GM06990 (cell line): ENCODE measurements at places on chromosomes 7 and 10.

GRCh38 chr7:55073976-55074528 is 55.2 kb downstream of the EGFR start:
- DNase-seq = peak; percentile 78

DNA sequence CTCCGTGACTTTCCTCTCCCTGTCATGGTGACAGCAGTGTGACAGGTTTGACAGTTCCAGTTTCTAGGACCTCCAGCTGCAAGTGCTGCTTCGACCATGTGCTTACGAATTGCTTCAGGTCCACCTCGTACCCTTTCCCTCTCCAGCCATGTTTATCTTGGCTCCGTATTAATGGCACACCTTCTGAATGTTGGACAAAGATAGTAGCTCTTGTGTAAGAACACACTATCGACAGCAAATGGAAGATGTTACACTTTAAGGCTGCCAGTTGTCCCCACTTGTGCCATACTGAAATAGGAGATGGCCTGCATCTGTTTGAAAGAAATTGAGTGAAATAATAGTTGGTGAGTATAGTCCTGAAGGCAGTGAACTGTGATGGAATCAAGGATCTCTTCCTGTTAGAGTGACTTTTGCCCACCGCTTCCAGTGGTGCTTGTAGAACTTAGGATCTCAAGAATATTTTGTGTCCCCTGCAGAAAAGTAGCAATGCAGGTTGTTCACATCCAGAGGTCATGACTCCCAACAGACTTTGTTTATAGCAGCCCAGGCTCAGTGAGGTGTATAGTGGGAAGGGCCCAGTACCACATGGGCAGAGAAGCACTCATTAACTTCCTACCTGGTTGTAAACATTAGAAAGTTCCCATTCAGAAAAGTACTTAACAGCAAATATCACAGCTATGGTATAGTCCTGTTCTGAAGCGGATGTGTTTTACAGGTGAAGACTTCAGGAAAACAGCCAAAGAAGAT is 629.7 kb upstream of the GALNT17 start:
- no peak for DNase-seq

- no peak for DNase-seq
Observed at GRCh38 chr10:132407846-132408278, 10.9 kb downstream of the PWWP2B start.

DNA sequence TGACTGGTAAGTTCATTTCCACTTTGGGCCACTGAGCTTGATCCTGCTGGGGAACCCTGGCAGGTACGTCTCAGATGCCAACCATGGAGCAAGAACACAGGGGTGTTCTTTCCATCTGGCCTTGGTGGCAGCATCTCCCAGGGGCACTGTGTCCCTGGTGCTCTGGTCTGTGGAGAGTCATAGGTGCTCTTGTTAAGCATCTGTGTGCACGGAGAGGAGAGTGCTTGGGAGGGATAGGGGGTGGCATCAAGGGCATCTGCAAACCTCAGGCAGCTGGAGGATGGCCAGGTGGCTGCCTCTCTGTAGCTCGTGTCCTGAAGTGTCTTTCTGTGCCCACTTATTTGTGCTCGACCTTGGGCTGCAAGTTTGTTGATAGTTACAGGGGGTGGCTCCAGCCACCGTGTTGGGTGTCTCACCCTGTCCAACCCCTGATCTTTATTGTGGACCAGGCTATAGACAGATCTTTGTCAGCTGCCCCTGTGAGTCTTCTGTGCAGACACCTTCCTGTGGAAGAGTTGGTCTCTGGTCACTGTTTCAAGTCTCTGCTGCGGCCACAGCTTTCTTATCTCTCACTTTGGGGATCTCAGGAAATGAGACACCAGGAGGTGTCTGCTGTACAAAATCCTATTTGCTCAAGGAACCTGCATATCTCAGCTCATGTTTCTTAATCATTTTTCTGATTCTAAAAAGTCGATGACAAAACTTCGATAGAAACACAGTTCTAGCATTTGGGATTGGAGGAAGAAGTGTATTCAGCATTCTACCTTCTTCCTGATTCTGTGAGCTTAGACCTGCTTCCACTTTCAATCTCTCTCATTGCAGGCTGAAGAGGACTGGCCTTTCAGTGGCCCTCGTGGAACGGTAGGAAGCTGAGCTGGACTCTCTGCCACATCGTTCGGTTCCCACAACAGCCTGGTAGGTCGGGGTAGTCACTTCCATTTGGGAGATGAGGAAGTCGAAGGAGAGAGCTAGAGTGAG is 17.2 kb upstream of the GIMAP8 start:
- peak; percentile 54 for DNase-seq

GRCh38 chr7:504221-505111 is 15.2 kb downstream of the PDGFA start:
- DNase-seq = no peak

GRCh38 chr7:99485094-99485493 is 12.4 kb downstream of the ZNF789 start:
- no peak for DNase-seq

DNA sequence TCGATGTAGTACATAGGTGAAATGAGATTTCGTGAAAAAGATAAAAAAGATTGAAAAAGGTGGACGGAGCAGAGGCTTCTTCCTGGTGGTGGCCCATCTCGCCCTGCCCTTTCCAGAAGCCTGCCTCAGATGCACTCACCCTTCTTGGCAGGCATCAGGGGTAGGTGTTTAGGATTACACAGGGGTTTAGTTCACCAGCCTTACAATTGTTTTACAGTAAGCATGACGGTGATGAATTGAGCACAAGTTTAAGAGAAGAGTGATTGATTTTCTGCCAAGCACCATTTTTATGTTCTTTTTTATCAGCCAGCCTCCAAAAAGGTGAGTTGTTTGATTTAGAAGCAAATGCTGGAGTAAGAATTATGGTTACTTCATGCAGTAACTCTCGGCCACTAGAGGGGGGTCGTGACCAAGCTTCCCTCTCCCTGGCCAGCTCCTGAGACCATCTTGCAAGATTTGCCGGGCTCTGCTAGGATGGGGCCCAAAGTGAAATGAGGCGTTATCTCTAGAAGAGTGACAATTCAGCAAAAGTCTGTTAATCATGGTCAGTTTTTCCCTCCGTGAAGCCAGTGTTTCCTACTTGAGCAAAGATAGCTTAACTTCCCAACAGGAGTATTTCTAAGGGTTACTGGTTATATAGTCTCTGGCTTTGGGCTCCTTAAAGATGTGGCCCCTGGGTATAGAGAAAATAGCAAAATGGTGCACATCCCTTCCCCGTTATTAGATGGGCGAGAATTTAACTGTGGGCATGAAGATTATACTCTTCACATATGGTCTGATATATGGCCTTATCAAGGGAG is 228.8 kb downstream of the BMPER start:
- no peak for DNase-seq

DNA sequence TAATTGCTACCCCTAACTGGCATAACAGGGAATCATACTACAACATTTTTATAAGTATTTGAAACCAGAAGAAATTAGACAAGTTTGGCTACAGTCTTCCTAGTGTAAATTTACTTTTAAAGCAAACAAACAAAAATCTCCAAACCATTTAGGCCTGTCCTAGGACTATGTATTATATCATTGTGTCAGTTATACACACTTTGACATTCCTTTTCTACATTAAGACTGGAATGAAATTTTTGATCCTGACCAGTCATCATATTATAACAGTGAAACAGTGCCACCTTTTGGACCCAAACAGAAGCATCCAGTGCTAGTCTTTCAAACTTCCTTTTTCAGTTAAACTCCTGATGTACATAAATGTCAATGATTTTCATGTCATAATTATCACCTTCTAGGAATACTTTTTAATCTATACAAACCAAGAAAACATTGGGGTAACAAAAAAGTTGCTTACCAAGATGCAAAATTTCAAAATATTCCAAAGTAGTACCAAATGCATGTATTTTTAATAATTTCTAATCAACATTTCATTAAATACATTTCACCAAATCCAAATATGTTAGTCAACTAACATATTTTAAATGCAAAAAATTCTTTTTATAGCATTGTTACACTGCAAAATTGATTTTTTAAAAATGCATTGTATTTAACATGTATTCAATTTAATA is 75.7 kb downstream of the IMMP2L start:
- peak; percentile 3 for DNase-seq

- peak; percentile 33 for DNase-seq
Observed at GRCh38 chr7:112084520-112084971, 121.7 kb downstream of the DOCK4 start.

- no peak for DNase-seq
Observed at GRCh38 chr7:24701261-24702235, 55.7 kb downstream of the GSDME start.

- no peak for DNase-seq
Observed at GRCh38 chr10:43707770-43708169, 59.1 kb upstream of the ZNF32 start.

GRCh38 chr10:133487085-133487484 is 33.3 kb downstream of the SCART1 start:
- DNase-seq = no peak

GRCh38 chr7:101862280-101863220 is 45.1 kb downstream of the CUX1 start:
- no peak for DNase-seq

DNA sequence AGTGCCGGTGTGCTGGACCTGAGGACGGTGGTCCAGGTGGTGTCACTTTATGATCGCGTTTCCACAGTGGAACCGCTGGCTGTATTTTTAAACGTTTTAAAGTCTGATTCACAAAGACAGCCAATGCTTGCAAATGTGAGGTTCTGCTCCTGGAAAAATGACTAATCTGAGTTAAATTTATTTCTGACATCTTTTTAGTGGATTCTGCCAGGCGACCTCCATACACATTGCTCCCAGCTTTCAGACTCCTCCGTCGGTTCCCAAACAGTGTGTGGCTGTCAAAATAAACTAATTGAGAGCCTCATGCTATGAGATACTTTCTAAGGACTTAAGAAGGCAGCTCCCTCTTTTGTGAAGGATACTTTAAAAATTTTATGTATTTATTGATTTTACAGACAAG is 12.7 kb upstream of the TTYH3 start:
- DNase-seq = no peak

DNA sequence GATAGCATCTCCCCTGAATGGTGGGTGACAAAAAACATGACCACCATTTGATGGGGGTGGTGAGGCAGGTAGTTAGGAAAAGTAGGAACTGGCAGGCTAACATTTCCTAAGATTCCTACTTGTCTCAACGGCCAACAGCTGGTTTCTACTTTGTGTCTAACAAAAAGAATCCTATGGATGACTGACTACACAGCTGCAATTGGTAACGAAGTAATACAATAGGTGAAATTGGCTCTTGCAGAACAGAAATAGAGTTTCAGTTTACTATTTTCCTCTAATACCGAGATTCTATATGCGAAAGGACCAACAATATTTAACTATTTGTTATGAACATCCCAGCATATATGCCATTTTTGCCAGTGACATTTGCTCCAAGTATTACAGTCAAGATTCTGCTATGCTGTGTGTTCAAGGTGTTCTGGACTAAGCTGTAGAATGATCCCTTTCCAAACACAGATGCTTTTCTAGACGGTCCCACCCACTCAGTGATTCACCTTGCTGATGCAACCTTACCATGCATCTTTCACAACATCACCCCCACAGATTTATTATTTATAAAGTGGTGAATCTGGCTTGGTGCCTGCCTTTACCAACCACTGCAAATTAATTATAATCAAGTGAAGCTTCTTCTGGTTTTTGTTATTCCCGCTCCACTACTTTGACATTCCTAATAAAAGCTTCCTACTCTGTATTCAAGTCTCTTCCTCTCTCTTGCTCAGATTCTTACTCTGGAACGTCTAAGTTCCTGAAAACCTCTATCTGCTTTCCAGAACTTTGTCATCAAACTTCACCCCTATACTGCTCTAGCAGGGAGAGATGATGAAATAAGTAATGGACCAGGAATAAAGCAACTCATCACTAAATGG is 16.8 kb downstream of the BBIP1 start:
- no peak for DNase-seq

- no peak for DNase-seq
Observed at GRCh38 chr10:104989880-104990279, 348.8 kb downstream of the SORCS3 start.

DNA sequence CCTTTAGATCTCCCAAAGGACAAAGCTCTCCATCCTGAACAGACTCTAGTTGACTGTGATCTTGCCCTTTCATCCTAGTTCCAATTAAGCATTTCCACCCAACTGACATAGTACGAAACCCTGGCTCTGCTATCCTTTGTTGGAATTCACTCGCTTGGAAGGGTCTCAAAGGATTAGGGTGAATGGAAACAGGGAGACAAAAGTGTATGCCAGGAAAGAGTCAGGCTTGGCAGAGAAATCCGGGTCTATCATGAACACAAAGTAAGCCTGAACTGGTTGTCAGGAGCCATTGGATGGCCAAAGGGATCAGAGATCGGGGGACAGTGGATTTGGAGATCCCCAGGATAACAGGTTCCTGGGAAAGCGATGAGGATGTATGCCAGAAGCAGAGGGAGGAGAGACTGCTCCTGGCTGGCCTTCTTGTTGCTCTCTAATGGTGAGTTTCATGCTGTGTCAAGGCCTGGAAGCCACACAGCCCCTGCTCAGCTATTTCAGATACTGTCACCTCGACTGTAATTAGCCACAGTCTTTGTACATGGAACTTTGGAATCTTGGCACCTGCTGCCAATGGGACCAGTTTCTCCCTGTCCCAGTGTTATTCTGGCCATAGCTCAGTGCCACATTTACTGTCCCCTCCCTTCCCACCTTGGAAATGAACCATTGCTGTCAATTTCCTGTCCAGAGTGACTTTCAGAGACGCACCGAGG is 1168.7 kb upstream of the AUTS2 start:
- no peak for DNase-seq

DNA sequence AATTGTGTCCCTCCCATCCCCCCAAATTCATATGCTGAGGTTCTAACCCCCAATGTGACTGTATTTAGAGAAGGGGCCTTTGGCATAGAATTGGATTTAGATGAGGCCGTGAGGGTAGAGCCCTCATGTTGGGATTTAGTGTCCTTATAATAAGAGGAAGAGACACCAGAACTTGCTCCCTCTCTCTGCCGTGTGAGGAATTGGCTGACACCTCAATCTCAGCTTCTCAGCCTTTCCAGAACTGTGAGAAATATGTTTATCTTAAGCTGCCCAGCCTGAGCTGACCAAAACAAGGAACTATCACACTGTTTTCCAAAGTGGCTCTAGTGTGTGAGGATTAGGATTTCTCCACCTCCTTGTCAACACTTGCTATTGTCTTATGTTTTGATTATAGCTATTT is 400.0 kb upstream of the FZD8 start:
- no peak for DNase-seq

DNA sequence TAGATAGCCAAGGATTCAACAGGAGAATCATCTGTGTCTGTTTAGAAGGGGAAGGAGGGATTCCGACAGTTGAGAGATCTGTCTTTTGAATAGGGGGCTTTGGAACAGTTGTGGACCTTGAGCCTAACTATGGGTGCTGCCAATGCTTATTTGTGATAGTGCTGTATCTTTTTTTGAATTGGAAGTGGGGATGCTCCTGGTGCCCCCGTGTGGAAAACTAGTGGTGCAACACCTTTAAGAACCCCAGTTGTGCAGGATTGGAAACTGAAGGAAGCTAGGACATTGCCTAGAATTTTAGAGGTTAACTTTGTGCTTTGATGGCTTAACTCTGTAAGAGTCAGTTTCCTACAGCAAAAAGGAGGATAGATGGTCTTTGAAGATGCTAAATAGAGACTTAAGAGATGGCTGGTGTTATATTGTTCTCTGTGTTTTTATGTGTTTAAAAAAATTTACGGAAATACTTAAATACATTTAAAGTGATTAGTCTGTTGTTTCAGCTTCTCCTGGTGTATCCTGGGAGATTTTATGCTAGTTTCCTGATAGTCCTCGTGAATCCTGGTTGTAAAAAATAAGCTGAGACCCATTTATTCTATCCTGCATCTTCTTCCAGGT is 69.3 kb downstream of the AP3M1 start:
- DNase-seq = no peak
